ENCODE measurements at places on chromosomes 2 and 18.

- DNase-seq = no peak
Measured at GRCh38 chr2:180360283-180360618, 353.2 kb upstream of the CWC22 start.

DNA sequence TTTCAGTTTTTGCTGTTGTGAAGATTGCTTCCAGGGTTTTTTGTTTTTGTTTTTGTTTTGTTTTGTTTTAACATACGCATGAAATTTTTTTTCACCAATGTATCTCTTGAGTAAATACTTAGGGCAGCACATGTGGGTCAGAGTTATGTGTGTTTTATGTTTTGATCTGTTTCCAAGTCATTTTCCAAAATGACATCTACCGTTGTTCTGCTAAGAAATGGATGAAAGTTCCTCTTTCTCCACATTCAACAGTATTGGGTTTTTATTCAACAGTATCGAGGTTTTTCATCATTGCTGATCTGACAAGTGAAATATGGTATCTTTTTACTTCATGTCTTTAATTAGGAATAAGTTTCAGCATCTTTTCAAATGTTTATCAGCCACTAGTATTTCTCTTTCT lies 16.7 kb downstream of the RNF144A start:
- no peak for DNase-seq

GRCh38 chr18:74351354-74351753 lies 35.7 kb downstream of the C18orf63 start:
- no peak for DNase-seq

DNA sequence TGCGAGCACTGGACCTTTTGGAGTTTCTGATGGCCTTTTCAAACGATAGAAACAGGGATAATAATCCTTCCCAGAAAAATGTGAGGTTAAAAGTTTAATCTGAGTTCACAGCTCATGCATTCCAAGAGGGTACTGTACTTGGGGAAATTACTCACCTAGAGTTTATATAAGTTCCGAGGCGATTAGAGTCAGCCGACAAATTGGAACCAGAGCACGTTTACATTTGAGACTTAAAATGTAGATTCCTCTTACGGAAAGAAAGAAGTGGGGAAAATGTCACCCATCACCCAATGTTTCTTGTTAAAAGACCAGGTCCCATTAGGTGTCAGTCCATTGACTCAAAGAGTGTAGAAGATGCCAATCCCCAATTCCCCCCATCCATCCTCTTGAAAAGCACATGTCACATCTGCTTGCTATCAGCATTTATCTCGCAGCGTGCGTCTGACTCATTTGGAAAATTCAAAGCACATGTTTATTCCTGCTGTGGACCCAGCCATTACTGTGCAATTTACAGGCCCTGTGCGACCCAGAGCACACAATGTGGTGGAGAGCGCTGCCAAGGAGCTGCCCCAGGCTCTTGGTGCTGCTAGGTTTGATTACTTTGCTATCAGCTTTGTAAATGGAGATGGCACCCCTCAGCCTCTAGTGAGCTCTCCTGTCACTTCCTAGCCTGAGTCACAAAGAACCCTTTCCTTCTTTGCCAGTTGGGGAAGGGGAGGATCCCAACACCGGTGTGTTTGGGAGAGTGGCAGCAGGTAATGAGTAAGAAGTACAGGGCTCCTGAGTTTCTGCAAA lies 104.8 kb downstream of the COLEC12 start:
- DNase-seq = no peak

GRCh38 chr2:184564092-184564491 lies 34.2 kb upstream of the ZNF804A start:
- no peak for DNase-seq

- no peak for DNase-seq
Measured at GRCh38 chr2:233414273-233414654, 60.0 kb downstream of the DGKD start.

GRCh38 chr18:54845787-54846186 lies 17.5 kb downstream of the RAB27B start:
- no peak for DNase-seq

DNA sequence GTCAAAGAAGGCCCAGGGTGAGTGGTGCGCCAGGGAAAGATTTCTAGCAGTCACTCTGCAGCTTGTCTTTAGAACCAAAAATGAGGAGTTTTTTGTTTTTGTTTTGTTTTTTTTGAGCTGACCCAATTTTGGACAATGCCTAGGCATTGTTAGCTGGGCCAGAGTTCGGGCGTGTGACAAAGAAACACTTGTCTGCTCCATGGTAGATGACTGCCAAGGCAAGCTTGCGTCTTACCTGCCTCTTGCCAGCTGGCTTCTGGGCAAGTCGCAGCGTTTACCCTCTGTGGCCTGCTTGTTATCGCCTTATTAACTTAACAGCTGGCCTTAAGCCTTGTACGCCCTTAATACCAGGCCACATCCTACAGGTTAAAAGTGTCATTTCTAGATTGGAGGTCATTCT lies 114.3 kb downstream of the GALNT1 start:
- no peak for DNase-seq

DNA sequence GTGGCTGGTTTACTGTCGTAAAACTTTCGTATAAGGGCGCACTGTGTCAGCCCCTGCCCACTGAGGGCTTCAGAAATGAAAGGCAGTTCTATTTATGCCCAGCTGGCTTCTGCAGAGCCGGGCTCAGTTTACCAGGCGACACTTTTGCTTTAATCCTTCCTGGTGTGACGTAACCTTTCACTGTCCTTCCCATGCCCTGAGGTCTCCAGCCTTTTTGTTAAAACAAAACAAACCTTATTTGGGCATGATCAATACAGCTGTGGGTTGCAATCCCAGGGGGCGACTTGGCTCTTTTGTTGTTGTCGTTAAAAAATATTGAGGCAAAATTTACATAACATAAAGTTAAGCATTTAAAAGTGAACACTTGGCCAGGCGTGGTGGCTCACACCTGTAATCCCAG lies 85.3 kb downstream of the AGAP1 start:
- no peak for DNase-seq

GRCh38 chr18:12861637-12862036 lies 22.4 kb downstream of the PTPN2 start:
- no peak for DNase-seq

- DNase-seq = no peak
Measured at GRCh38 chr2:133324150-133324561, 244.1 kb downstream of the NCKAP5 start.

DNA sequence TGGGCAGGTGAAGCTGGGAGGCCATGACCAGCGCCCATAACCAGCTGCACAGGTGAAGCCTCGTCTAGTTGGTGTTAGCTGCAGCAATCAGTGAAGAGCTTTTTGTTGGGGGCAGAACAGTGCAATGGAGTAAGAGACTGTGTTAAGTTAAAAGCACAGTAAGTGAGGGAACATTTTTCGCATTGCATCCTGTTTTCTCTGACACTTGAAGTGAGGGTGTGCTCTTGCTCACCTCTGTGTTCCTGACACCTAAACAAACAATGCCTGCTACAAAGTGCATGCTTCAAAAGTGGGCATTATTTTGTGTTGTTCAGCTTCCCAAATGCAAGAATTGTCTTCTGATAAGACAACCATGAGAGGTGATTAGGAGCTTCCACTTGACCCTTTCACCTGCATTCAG lies 324.0 kb upstream of the ACVR2A start:
- DNase-seq = no peak

DNA sequence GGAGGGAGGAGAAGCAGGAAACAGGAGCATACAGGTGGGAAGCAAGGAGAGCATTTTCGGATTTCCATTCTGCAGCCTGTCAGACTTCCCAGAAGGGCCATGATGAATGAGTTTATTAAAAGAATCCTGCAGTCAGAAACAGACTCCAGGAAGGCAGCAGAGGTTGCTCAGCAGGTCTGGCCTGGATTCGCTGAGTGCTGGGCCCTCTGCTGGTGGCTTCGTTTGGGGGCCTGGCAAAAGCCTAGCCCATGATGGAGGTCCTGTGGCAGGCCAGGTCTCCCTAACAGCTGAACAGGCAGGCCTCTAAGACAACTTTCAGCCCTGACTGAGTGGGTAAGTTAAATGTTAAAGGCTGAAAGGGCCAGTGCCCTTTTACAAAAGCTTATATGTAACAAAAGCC lies 108.2 kb upstream of the CAPN13 start:
- no peak for DNase-seq

- DNase-seq = no peak
Measured at GRCh38 chr2:235026649-235027557, 75.1 kb downstream of the SH3BP4 start.

- no peak for DNase-seq
Measured at GRCh38 chr2:38384338-38384737, 7.3 kb upstream of the ATL2 start.

- DNase-seq = no peak
Measured at GRCh38 chr2:46142546-46143428, 154.4 kb upstream of the EPAS1 start.

DNA sequence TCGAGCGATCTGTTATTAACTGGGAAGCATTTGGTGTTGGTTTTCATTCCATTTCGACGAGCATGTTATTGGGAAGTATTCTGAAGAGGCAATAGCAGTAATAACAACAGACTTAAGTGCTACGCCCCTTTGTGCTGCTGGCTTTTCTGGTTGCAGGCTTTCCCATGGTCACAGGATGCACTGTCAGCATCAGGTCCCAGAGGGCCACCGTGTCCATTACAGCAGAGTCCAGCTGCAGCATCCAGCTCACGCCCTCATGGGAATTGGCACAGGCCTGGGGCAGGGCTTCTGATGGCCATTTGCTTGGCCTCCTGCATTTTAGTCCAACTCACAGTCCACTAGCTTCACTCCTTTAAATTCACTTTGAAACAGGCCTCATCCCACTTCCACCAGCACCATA lies 44.4 kb downstream of the BCL2L11 start:
- no peak for DNase-seq

DNA sequence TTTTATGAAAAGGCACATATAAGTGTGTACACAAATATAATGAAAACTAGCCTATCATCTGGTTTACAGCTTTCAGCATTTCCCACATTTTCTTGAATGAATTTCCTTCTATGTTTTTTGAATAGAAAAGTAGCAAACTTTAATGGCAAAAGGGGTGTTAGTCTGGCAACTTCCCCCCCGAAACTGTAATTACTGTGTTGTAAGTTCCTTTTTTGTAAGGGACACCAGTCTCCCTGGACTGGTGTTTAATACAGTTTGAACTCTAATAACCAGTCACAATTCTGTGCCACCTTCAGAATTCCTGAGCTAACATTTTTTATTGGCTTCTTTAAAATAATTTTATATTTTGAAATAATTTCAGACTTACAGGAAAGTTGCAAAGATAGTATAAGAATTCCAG lies 94.2 kb downstream of the ACSL3 start:
- DNase-seq = no peak

DNA sequence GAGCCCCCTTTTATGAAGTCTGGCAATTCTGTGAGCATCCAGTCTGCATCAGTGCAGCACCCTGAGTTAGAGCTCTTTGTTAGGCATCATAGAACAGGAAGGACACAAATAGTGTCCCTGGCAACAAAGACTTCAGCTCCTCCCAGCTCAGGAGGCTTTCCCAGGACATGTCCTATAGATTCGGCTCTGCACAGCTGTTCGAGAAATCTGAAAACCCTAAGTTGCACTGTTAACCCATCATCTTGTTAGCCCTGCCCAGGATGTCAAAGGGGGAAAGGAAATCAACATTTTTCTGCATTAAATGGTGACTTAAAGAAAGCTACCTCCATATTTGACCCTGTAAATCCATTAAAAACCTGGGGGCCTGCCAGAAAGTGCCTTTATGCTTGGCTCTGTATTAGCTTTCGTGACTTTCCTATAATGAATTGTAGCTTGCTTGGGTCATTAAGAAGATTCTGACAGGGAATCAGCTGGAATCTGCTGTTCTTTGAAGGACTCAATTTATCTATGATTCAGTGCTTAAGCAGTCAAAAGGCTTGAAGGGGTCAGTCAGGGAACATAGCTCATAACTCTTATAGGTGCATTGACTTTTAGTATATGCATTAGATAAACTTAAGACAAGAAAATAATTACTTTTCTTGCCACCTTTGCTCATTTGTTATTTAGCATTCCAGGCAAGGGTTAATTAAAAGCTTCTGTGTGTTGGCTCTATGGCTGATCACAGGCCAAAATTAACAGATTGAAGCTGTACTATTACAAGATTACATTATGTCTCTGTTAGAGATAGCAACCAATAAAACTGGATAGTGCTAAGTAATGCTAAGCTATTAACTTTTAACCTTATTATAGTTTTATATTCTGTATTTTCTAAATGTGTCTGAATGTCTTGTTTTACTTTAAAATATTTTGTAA lies 20.6 kb downstream of the ERMN start:
- no peak for DNase-seq

GRCh38 chr2:96771796-96772618 lies 11.3 kb downstream of the CNNM4 start:
- DNase-seq = no peak

- DNase-seq = no peak
Measured at GRCh38 chr2:178419123-178419522, 31.9 kb downstream of the PRKRA start.

DNA sequence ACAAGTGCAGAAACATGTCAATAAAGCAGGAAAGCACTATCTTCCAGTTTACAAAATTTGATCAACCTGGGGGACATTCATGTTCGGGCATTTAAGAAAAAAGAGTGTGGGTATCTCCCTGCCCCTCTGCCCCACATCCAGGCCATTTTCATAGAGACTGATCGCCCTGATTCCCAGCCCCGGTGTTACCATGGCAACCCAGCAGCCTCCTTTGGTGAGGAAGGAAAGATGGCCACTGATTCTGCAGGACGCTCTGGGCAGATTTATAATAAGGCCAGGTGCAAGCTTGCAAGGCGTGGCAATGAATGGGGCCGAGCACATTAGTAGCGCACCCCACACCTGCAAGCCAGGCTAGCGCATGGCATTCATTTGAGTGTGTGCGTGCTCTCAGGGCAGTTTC lies 36.7 kb upstream of the ARL4C start:
- no peak for DNase-seq

DNA sequence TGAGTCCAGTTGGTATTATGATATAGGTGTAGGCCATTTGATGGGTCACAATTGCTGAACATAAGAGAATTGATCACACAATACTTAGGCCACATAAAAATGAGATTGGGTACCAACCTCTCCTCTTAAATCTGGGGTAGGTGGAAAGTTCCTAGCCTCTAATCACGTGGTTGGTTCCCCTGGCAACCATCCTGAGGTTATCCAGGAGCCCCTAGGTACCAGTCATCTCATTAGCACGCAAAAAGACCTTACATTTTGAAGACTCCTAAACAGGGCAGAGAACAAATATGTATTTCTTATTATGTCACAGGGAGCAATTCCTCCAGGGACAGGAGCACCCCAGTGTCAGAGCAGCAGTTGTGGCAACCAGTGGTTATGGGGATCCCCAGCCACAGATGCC lies 12.7 kb upstream of the SELENOI start:
- no peak for DNase-seq

DNA sequence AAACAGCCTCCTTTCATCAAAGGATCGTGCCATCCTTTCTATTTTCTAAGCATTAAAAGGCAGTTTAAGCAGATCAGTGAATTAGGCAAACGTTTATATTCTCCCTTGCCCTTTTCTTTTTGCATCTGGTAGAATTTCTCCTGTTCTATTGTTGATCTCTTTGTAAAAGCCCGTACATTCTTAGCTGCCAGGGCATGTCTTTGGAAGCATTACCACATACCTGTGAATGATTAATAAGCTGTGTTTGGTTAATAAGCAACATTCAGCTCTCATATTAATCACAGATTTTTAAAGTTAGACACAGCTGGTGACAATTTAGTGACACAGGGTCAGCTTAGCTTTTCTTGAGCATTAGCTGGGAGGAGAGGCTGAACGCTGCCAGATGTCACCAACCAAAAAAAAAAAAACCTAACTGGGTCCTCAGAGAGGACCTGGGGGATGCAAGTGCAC lies 33.8 kb upstream of the CYP1B1 start:
- no peak for DNase-seq

- DNase-seq = no peak
Measured at GRCh38 chr2:189002079-189002478, 27.9 kb downstream of the COL3A1 start.

- DNase-seq = no peak
Measured at GRCh38 chr2:46984642-46985476, 69.3 kb upstream of the MCFD2 start.

All from CD4-positive, alpha-beta memory T cell (primary cell).